ENCODE measurements at places on chromosomes 4 and X.

GRCh38 chr4:19497705-19498104 lies 754.0 kb upstream of the SLIT2 start:
- DNase-seq = no peak

DNA sequence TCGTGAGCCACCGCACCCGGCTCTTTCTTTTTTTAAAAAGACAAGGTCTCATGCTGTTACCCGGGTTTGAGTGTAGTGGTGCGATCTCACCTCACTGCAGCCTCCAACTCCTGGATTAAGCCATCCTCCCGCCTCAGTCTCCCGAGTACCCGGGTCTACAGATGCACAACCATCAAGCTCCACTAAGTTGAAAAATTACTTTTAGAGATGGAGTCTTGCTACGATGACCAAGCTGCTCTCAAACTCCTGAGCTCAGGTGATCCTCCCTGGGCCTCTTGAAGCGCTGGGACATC lies 2.0 kb downstream of the SLC25A6 start:
- no peak for DNase-seq

GRCh38 chr4:6272863-6273660 lies 3.4 kb downstream of the WFS1 start:
- DNase-seq = no peak

GRCh38 chr4:88722276-88722780 lies 24.7 kb upstream of the NAP1L5 start:
- no peak for DNase-seq

- DNase-seq = no peak
Observed at GRCh38 chr4:161182913-161183312, 980.9 kb downstream of the FSTL5 start.

DNA sequence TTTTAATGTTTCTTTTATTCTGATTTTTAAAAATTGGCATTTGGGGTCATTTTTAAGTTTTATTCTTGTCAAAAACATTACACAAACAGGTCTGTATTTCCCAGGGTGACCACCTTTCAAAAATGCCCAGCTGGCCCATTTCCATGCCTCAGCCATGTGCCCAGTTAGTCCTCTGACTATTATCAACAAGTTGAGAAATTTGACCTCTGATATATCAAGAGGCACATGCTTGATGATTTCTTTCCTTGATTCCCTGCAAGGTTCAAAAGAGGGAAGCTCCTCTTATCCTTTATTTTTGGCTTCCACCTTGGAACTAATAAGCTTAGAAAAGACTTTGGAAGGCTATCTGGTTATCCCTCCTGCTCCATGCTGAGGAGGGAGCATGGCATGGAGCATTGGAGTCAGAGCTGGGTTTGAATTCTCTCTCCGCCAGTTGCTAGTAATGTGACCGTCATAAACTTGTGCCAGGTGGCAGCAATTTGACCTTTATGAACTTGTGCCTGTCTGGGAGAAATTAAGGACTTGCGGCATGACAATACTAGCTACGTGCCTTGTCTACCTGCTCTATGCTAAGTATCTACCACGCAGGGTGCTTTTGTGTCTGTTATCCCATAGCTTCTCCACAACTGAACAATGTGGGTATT lies 122.4 kb upstream of the SLC4A4 start:
- DNase-seq = no peak

GRCh38 chr4:134636338-134637051 lies 434.9 kb upstream of the PABPC4L start:
- no peak for DNase-seq
